ENCODE measurements at places on chromosomes 3 and 15.

DNA sequence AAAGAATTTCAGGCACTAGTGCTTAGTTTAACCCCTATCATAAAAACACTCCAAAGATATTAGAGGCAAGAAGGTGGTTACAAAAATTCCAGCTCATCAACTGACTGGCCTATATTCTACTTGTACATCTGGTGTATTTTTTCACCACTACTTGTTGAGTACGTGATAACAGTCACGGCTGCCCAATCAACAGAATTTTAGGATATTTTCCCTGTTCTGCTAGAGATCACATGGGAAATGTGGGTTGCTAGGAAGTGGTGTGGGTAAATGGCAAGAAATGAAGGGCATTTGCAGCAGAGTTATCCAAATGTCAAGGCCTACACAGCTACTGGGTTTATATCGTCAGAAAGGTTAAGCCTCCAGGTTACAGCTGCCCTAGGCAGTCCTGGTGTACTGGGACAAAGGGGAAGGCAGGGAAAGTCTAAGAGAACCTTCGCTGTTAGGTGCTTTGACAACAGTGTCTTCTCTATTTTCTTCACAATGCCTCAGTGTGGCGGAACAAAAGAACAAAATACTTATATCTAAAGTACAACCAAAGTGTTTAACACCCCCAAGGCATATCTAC, 81.9 kb downstream of the FMN1 start:
- no peak for DNase-seq

GRCh38 chr3:115588201-115589115, 34.9 kb upstream of the GAP43 start:
- DNase-seq: no peak

DNA sequence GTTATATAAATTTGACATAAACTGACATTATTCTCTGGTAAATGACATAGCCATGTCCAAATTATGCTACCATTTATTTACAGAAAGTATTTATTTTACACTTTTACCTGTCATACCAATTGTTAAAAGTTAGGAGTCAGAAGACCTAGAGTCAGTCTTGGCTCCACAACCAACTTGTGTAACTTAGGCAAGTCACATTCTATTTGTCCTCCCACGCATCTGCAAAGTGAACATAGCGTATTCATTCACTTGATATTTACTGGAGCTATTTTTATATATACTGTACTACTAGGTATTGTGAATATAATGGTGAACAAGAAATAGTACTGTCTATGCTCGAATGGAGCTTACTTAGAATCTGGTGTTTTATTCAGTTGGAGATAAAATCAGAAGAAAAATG, 78.7 kb downstream of the ZNF280D start:
- DNase-seq: no peak

DNA sequence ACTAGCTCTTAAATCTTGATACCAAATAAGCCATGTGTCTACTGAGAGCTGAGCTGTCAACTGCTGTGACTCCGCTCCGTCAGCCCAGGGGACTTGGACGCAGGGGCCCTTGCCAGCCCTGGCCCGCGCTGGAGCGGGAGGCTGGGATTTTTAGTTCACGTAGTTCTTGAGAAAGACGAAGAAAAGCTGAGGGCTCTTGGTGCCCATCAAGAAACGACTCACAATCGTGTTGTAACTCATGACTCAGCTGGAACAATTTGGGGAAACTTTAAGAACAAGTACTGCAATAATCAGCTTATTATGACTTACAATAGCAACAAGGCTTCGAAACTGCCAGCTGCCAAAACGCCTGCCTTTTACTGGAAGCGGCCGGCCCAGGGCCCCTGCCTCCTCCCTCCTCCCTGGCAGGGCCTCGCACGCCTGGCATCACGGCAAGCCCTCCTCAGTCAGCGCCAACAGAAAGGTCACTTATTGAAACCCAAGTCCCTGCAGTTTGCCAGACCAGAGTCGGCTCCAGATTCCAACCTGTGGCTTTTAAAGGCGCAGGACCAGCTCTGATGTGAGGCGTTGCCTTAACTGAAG, 60.3 kb downstream of the RGMA start:
- no peak for DNase-seq

- no peak for DNase-seq
These were observed 2.9 kb upstream of the USP3 start for GRCh38 chr15:63501256-63502089.

GRCh38 chr15:88605189-88606069, 15.7 kb upstream of the AEN start:
- peak; percentile 24 for DNase-seq

GRCh38 chr3:49718858-49719213, 648 bp downstream of the AMIGO3 start:
- DNase-seq: no peak

DNA sequence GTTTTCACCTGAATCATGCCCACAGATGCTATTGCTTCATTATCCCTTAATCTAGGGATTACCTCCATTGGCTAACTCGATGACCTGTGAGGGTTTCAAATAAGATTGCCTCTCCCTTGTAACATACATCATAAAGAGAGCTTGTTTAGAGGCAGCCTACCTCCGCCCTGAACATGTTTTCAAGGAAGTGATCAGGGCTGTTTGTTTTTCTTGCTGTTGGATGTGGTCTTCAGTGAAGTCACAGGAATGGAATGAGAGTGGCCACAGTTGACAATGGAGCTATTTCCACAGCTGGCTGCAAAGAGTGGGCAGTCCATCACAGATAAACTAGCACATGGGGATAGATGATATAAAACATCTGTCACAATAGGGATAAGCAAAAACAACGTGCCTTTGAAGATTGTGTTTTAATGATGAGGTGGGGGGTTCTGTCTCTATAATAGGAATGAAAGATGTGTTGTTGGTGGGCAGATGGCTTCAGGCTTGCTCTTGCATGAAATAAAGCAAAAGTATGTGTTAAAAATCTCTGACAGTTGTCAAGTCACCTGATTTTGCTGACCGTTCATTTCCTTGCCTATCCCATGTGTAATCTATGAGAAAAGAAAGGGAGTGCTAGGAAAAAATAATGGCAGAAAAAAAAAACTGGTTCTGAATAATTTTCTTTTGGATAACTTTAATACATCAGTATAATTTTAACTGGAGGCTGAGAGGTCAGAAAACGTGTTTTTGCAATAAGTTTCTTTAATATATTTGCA, 642.3 kb downstream of the RBMS3 start:
- no peak for DNase-seq

GRCh38 chr15:86488046-86488445, 408.4 kb downstream of the AGBL1 start:
- no peak for DNase-seq

- DNase-seq: peak; percentile 84
These were observed 611 bp upstream of the BNIP2 start for GRCh38 chr15:59689626-59690236.

DNA sequence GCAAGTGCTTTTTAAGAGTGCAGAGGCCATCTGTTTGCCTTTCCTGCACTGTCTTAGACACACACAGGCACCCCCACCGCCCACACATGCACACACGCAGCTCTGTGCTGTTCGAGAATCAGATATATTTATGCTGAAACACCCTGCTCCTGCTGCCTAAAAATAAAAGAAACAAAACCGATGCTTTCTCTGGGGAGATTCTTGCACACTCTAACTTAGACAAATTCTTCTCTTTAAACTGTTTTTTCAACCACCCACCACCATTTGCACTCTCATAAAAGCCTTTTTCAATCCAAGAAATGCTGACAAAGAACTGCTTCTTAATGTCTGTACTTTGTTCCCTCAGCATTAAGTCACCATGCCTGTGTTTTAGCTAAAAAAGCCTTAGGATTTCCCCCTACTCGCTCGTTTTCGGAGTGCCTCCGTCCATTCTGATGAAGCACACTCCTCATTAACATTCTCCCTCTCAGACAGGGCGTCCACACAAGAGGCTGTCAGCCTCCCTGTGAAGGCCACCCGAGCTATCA, 26.2 kb downstream of the SLC12A8 start:
- no peak for DNase-seq

- no peak for DNase-seq
These were observed 25.2 kb downstream of the EOMES start for GRCh38 chr3:27696906-27697305.

Data from DND-41 (cell line).